H7 (cell line): ENCODE measurements at places on chromosomes 7 and 10.

- DNase-seq, result no peak
Measured at GRCh38 chr7:70069977-70070376, 471.7 kb downstream of the AUTS2 start.

DNA sequence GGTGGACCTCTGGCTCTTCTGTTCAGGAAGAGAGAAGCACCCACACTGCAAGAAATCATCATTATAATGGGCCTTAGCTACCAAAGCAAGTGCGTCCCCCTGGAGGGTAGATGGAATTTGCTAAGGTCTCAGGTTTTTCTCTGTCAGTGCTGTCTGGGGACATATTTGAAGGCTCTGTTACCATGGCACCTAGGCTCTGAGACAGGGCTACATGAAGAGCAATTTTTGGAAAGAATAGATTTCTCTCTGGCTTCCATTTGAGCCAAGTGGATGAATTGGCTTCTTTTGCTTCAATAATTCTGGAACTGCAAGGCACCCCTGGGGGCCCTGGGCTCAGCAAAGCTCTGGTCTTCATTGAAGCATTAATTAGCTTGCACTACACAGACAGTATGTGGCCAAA is 349.1 kb upstream of the GALNT17 start:
- no peak for DNase-seq

DNA sequence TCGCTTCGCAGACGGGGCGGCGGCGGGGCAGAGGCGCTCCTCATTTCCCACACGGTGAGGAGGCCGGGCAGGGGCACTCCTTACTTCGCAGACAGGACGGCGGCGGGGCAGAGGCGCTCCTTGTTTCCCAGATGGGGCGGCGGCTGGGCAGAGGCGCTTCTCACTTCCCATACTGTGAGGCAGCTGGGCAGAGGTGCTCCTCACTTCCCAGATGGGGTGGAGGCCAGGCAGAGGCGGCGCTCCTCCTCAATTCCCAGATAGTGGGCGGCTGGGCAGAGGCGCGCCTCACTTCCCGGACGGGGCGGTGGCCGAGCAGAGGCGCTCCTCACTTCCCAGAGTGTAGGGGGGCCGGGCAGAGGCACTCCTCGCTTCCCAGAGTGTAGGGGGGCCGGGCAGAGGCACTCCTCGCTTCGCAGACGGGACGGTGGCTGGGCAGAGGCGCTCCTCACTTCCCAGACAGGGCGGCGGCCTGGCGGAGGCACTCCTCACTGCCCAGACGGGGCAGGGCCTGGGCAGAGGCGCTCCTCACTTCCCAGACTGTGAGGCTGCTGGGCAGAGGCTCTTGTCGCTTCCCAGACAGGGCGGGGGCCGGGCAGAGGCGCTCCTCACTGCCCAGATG is 43.1 kb downstream of the ZEB1 start:
- no peak for DNase-seq

- no peak for DNase-seq
Measured at GRCh38 chr10:110827410-110827809, 44.3 kb upstream of the PDCD4 start.

DNA sequence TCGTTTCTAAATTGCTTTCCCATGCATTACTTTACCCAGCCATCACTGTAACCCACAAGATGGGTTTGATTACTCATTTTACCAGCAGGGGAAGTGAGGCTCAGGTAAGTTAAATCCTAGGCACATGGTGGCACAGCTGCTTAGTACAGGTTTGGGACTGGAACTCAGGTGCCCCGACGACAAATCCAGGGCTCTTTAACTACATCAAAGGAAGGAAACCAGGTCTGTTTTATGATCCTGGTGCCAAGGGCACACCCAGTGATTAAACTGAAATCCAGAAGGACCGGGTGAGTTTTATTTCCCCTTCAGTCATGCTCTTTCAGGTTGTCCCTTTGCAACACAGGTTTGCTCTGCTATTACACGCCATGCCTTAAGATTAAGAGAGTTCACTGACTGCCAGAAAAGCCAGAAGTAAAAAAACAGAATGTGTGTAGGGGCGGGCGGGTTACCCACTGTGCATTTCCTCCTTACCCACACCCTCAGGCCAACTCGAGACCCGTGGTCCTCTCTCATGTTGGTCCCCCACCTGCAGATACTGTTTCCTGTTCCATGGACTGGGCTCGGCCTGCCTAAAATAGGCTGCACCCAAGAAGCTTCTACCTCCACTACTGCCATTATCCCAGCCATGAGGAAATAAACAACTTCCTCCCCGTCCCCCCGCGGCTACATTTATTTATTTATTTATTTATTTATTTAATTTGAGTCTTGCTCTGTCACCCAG is 55.1 kb upstream of the KDM7A start:
- peak; percentile 36 for DNase-seq
